CD4-positive, CD25-positive, alpha-beta regulatory T cell (primary cell): ENCODE measurements at places on chromosomes 11 and 22. TPM values are rescaled to one million over a fixed set of nuclear protein-coding genes. Genes with fewer than 3 reads are reported as not detected.
A peak's percentile ranks its signal among the peaks of the same experiment; 100 is the strongest.

MPEG1 gene
- total RNA-seq: 0.07 TPM

DNA sequence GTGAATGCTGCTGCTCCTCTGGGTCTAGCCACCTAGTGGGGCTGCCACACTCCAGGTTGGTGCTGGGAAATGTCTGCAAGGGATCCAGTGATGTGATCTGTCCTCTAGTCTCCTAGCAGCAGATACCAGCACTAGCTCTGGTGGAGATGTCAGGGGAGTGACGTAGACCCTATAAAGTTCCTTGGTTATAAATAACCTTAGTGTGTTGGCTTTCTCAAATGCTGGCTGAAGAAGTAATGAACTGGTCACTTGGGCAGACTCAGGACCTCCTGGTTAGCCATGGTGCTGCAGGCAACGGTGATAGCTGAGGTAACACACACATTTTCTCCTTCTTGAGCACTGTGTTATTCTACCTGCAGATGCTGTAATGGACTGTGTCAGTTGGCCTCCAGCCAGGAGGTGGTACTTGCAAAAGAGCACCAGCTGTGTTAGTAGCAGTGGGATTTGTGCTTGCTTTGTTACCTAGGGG is 35.5 kb downstream of the BBOX1 start:
- DNase-seq: no peak

- DNase-seq: no peak
Measured at GRCh38 chr11:134243913-134244312, 9.2 kb downstream of the THYN1 start.

GRCh38 chr11:2139123-2139521 is at the start of gene IGF2:
Gene IGF2, minus strand, starts transcription at chr11:2139389. Its CDS starts 3,866 bp downstream, at chr11:2135523.
- no peak for DNase-seq

- DNase-seq: no peak
Measured at GRCh38 chr11:96103102-96103501, 179.2 kb upstream of the MTMR2 start.

DNA sequence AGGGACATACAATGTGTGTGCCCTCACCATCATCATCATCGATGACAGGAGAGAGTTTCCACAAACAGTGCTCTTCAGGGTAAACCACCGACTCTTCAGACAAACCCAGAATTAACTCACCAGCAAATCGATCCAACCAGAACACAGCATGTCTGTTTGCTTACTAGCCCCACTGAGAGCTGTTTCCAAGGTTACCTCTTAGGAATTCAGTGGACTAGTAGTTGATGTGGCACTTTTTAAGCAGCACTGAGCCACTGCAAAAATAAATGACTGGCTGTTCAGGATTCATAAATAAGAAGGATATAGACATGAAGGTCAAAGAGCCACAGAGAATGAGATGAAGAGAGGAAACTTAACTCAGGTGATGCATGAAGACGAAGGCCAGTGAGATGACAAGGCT is 83.1 kb downstream of the PARVA start:
- no peak for DNase-seq

CENPM gene
- total RNA-seq: 33.9 TPM

TSPAN18 gene
- total RNA-seq: 36.9 TPM

RIBC2 gene
- 0.67 TPM for total RNA-seq

DNA sequence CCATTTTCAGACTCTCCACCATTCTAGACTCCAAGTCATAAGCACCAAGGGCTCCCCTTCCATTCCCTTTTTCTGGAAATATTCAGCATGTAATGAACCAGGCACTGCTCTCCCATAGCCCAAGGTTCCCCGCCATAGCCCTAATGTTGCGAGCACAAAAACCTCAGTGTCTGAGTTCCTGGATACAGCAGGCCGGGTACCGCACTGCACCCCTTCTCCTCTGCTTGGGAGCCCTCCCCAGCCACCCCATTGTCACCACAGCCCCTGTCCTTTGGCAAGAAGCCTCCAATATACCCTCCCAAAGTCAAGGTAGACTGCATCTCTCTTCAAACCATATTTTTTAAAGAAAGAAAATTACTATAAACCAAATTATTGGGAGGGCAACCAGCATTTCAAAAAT is 1341.1 kb downstream of the BRD1 start:
- DNase-seq: no peak

GRCh38 chr11:6618117-6619003 is 862 bp downstream of the TPP1 start:
- peak; percentile 70 for DNase-seq

DNA sequence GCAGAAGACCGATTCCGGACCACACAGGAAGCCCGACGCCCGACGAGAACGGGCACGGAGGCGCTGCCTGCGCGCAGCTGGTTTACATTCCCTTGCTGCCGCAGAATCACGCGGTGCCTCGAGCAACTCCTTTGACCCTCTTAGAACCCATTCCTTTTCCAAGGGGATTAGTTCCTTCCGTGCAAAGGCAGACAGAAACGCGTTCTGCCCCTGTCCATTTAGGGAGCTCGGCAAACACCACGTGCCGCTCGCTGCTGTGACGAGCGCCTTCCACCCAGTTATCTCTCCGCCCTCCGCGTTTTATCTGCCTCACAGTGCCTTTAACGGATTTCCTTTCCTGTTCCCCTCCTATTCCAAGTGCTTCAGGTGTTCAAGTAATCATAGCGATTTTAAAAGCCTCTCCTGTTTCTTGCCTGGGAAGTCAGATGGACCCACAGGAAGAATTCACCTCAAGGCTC is 24.1 kb upstream of the MICAL3 start:
- no peak for DNase-seq

DNA sequence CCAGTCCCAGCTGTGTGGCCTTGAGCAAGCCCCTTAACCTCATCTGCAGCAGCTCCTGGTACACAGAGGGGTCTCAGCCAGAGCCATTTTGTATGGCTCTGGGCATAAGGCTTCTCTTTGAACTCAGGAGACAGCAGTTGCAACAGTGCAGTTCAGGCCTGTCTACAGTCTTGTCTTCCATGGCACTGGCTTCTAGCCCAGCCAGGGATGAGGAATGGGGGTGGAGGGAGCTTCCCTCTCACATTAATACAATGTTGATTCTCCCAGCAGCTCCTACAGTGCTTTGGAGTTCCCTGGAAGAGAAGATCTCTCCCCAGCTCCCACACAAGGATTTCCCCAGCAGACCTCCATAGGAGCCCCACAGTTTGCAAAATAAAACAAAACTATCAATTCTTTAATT is 350.2 kb downstream of the BUD13 start:
- DNase-seq: no peak

GRCh38 chr22:23908587-23909205 is 14.5 kb downstream of the MIF start:
- no peak for DNase-seq

DNA sequence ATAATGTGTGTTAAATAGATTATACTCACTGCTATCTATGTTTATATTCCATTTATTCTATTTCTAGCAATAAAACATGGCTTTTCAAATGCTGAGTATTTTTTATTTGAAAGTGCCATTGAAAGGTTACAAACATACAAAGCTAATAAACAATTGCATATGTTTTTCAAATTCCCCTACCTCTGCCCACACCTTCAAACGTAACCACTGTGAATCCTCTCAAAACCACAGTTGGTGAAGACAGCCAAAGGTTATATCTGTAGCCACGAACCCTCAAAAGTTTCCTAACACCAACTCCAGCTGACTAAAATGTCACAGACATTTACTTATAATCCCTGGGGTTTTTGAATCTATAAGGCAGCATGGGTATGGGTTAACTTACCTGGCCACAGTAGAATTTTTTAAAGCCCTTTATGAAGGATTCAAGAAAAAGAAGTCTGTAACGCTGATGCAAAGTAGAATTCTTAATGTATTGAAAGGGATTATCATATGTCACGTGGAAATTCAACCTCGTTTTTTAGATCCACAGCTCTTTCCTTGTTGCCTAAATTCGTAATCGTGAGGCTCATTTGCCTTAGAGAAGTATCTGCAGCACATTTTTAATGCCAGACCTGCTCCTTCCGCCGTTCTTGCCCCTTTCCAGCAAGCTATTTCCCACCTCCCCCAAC is 122.5 kb upstream of the ZC3H12C start:
- peak; percentile 18 for DNase-seq

DNA sequence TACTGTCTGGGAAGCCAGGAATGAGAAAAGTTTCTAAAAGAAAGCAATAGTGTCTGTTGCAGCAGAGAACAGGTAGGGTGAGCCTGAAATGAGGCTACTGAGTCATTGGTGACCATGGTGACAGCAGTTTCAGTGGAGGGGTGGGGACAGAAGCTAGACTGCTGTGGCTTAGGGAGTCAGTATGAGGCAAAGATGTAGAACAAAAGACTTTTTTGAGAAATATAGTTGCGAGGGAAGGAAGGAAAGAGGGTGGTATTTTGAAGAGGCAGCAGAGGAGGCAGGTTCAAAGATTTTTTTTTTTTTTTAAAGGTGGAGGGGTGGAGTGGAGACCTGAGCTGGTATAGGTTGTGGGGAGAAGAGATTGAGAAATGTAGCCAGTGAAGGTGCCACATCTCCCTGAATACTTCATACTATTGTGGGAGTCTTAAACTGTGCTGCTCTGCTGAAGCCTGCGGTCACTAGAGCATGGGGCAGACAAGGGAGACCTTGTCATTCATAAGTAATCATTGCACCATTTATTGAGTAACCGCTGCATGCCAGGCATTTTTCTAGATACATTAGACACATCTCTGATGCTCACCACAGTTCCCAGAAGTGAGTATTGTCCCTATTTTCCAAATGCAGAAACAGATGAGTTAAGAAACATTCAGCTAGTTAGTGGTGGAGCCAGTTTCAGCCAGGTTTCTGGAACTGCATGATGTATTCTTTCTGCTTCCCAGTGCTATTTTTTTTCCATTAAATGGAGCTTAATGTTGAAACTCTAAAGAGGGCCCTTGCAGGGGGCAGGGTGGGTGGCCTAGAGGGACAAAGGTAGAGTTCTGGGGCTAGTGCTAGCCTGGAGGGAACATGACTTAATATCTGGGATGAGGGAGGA is 49.9 kb downstream of the STIM1 start:
- DNase-seq: peak; percentile 15

PTGDR2 gene
- 2.3 TPM for total RNA-seq

DNA sequence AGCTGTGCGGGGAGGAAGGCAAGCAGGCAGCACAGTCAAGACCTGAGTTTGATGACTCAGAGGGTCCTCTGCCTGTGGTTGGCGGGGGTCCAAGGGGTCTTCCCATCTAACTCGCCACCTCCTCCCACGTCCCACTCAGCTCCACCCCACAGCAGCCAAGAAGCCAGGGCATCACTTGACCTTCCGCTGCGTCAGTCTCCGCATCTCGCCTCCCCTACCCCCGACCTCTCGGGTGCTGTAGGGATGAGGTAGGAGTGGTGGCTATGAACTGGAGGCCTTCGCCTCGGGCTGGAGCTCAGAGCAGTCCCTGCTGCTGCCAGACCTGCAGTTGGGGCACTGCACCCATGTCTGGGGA is 90.6 kb downstream of the CDKN1C start:
- no peak for DNase-seq

DNA sequence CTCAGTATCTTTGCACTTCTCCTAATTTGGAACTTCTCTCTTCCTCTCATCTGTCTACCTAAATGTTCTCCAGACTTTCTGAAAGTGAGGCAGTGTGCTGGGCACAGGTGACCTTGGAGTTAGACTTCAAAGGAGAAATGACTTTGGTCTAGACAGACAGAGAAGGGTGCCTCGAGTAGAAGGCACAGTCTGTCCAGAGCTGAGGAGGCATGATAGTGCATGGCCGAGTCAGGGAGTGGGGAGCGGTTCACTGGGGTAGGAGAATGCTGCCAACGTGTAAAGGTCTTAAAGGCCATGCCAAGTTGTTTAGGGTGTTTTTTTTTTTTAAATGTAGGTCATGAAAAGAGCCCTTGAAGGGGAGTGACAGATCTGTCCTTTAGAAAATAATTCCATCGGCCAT is 17.3 kb upstream of the ZBTB16 start:
- no peak for DNase-seq

PIH1D2 gene
- total RNA-seq: 0.47 TPM

DNA sequence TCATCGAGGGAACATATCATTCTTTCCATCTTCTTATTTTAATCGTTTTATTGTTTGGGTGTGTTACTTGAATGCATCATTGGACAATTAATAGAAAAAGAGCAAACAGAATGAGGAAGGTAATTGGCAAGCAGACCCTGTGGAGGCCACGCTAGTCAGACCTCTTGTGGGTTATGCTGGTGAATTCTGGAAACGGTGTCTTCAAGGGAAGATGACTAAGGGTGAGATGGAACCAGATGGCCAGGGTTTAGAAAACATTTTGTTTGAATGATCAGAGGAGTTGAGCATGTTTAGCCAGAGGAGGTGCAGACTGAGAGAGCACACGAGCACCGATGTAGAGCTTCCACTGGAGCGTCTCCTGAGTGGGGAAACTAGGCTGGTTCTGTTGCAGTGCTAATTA is 8.5 kb downstream of the ST14 start:
- DNase-seq: no peak

DNA sequence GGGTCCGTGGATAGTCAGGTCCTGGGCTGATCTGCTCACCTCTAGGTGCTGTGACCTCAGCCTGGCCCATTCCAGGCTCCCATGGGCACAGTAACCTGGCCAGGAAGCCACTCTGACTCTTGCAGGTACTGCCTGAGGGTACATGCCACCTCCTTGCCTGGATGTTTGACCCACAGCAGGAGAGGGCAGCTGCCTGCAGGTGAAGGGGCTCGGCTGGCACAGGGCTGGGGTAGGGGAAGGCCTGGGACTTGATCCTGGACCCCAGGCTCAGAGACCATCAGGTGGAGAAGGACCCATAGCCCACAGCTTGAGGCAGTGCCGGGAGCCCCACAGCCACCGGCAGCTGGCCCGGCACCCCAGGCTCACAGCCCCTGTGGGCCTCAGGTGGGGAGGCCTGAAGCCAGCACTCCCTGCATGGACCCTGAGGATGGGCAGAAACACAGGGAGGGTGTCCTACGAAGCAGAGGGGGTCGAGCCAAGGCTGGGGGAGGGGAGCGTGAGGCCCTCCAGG is 2.7 kb downstream of the LRRC56 start:
- DNase-seq: no peak

DNA sequence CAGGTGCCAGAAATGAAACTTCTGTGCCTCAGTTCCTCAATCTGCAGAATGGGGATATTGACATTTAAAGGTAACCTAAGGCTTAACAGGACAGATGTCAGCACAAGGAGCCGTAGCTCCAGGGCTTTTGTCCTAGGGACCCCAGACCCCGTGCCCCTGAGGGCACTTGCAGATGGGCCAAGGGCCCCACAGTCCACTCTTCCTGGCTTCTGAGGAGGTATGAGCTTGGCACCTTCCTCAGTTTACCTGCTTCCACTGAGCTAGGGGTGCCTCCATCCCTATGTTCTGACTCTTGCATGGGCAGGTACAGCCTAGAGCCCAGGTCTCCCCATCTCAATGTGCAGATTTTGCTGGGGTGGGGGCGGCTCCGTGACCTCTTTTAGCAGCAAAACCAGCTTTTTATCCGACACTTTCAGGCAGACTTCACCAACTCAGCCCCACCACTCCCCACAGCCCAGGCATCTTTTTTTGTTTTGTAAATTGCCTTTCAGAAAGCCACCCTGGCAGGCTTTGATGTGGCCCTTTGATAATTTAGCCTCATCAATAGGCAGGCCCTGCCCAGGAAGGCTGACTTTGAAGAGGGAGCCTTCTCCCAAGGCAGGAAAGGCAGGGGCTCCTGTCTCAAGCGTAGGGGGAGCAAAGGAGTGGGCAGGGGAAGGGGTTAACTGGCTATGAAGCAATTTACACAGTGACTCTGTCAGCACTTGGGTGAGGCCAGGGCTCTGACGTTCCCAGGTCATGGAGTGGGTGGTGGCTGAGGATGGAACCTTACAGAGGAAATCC is 23.7 kb upstream of the FGF3 start:
- no peak for DNase-seq
